ENCODE measurements at places on chromosomes 7 and 10.

DNA sequence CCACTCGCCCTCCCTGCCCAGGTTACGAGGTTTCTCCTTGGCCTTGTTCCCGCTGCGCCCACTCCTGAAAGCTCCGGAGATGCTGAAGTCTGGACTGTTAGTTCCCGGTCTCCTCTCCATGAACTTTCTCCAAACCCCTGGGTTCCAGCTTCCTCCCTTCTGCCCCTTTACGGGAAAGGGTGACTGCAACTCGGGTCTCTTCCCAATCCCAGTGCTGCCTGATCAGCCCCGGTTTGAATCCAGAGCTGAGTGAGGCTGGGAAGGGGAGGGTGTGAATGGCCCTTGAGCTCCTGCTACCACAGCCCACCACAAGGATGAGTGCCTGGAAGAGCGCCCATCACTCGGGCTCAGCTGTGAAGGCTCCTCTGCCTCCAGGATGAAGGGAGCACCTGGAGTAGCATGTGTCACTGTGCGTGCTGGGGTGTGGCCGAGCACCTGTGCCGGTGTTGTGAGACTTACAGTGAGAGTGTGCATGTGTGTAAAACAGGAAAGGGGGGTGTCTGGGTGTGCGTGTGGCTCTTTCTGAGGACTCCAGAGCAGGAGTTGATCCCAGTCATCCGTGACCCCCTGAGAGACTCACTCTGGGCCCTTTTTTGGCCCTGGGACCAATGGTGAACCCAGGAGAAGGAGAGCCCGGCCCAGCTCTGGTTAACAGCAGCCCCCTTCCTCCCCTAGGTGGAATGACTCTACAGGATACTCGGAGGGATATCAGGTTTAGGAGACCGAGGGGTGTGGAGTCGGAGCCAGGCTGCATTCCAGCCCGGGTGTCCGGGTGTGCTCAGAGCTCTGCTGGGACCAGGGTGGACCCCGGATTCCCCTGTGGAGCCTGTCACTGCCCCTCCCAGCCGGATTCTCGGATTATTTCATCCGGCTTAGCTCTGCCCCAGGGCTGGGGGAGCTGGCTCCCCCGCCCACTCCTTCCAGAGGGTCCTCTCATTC, 1.1 kb upstream of the ZNF467 start:
- DNase-seq, result no peak

DNA sequence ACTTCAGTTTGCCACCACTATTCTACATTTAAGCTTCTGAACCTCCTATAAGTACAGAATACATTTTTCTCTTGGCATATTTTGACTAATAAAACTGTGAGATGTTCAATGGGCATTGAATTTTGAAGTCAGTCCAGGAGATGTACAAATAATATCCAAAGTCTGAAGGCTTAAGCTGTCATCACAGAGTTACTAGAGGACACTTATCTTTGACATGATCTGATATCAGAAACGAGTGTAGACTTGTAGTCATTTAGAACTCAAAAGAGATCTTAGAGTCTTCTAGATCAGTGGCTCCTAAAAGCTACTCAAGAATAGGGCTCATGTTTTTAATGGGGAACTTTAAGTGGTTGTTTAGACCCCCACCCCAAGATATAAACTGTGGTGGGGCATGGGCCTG, 160.5 kb downstream of the ARID5B start:
- DNase-seq, result no peak

DNA sequence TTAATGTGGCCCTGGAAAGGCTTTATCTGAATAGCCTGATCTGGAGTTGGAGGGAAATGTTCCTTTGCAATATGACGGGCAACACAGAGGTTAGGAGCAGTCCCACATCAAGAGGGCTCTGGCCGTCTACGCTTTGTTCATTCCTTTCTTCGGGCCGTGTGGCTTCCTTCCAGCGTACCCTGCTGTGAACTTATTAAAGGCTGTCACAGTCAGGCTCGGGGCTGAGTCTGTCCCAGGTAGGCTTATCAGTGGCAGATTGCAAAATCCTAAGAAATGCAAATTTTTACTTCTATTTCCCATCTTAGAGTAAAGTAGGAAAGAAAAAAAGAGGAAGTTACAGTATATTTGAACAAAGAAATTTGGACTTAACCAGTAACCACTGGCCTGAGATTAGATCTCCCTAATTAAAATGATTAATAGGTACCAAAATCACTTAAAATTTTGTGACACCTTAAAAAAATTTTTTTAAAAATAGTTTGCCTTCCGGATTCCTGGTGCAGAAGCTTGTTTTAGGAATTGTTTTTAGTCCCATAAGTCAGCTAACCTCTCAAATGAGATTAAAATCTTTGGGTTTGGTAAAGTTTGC, 453.1 kb upstream of the MKI67 start:
- DNase-seq, result no peak

GRCh38 chr7:141165521-141165920, 91.7 kb downstream of the TMEM178B start:
- DNase-seq, result no peak

DNA sequence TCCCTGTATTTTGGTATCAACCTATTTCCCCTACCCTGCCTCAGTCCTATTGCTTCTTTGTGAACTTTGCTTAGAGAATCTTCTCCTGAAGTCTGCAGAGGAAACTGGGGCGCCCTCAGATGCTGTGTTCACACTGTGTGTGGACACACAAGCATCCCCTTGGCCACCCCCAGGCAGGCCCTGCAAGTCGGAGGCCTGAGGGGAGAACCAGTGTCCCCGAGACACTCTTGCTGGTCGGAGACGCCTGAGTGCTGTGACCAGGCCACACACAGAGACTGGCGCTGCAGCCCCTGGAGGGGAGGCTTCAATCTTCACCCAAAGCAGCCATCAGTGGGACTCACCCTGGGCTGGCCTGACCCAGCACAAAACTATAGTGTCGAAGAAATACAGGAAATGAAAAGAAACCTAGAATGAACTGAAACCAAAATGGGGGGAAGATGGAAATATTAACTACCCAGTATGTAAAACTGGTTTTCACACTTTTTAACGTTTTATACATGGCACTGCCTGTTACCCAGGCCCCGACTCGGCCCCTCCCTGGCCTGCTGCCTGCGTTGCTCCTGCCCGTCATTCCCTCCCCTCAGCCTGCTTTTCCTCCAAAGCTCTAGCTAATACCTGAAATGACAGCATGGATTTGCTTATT, 48.4 kb upstream of the FAM20C start:
- DNase-seq, result no peak

GRCh38 chr7:82507365-82507975, 63.9 kb upstream of the CACNA2D1 start:
- no peak for DNase-seq

GRCh38 chr7:135575296-135575695, 17.6 kb downstream of the NUP205 start:
- DNase-seq, result no peak

DNA sequence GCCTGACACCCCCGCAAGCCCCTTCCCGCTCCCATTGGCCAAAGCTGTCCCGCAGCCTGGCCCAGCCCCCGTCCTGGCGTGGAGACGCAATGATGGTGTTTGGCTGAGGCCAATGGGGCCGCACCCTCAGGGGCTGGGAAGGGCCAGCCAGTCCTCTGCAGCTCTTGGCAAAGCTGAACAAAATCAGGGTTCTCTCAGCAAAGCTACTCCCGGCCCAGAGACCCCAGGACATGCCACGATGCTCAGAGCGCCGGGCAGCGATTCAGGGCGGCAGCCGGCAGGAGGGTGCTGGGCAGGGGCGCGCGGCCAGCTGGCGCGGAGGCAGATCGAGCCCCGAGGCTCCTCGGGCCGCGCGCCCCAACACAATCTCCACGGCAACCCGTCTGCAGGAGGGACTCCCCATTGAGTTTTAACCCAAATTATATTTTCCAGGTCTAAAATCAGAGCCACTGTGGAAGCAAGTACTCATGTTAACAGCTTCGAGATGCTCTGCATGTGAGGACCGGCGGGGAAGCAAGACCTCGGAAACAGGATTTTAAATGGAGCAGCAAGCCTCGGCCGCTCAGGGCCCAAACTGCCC, 8.8 kb upstream of the CNPY1 start:
- no peak for DNase-seq

GRCh38 chr10:12341526-12341925, 7.8 kb upstream of the CAMK1D start:
- DNase-seq, result no peak

DNA sequence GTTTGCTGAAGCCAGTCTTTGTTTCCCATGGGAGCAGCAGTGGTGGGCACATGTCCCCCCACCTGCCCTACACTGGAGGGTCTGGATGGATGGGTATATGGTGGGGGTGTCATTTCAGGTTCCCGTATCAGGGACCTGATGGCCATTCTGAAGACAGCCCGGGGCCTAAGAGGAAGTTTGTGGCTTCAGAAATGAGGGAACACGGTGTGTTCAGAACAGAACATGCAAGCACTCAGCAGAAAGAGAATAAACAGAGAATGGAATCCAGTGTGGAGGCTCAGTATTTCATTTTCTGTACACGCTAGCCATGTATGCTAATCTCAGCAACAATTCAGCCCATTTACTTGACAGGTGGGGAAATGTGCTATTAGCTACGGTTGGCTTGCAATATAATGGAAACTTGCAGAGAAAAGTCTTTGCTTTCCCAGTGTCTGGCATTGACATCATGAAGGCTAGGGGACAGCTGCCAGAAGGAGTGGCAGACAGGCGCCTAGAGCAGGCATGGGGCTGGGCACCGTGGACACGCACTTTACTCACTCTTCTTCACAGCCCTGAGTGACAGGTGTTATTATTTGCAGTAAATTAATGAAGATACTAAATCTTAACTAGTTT, 98.6 kb downstream of the ELMO1 start:
- DNase-seq, result no peak

- DNase-seq, result no peak
Observed at GRCh38 chr7:143892527-143893300, 9.3 kb downstream of the TCAF1 start.

GRCh38 chr7:137703291-137704010, 143.3 kb downstream of the DGKI start:
- DNase-seq, result no peak

DNA sequence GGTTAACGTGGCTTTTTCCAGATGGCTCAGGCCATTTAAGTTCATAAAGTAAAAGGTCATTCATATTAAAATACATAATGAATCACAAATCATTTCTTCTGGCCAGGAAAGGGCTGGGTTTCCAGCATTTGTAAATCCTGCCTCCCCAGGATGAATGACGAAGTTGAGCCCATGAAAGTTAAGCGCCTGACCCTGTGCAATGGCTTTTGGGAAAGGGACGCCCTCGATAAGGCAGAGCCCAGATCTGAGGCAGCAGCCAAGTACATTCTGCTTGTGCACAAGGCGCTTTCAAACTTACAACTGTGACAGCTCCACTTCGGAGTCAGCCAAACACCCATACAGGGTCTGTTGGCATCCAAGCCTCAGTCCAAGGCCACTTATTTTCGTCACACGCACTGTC, 2.8 kb downstream of the GIMAP6 start:
- no peak for DNase-seq

- no peak for DNase-seq
Observed at GRCh38 chr10:24722676-24723385, 856 bp downstream of the ARHGAP21 start.

DNA sequence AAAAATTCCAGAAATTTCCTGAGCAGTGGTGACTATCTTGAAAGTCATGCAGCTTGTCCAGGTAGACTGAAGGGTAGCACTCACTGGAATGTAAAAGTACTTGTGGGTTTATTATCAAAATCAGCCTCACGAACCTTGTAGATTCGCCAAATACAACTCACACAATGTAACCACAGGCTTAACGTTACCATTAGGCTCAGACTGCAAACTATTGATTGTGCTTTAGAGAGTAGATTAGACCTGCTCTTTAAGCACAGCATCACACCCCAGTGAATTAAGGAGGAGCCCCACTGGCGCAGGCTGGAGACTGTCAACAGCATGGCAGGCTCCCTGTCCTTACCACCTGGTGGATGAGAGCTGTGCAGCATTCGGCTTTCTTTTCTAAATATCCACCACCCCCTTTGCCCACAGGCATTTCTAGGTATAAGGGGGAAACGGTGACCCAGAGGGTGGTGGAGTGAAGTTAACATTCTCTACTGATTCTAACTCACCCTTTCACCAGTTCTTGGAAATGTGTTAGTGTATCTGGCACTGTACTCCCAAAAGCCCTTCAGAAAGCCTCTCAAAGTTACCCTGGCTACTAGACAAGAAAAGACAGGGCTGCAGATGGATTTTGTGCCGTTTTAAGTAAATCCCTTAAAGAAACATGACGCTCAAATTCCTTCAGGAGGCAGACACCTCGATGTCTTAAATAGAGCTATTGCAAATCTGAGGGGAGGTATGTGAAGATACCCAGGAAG, 56.6 kb downstream of the GSDME start:
- DNase-seq, result no peak

DNA sequence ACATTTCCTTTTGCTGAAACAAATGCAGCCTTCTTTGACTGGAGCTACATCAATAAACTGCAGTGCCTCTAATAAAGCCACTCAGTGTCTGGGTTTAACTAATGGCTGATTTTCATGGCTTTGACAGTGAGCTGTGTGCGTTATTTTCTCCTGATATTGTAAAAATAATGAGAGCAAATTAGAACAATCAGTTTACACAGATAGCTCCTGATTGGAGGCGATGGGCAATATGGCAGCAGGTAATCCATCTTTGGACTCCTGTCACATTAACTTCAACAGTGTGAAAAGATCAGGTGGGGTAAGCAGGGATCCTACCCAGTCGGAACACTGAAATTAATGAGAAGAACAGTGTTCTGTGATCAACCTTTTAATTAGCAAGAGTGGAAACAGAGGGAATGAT, 100.7 kb downstream of the POLL start:
- DNase-seq, result no peak

GRCh38 chr7:159145490-159145855, 806 bp upstream of the VIPR2 start:
- no peak for DNase-seq

- DNase-seq, result no peak
Observed at GRCh38 chr7:39468808-39469374, 97.3 kb upstream of the YAE1 start.

DNA sequence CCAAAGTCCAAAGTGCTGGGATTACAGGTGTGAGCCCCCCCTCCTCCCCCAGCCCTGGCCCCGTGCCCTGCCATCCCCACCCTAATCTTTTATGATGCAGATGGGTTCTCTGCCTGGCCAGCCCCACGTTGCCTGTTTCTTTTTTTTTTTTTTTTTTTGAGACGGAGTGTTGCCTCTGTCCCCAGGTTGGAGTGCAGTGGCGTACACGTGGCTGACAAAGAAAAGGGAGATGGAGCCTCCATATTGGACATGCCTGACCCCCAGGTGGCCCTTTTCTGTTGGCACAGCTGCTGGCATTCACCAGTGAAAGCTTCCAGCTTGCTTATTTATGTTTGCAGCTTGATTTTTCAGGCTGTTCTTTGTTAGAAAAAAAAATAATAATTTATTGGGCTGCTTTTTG, 235.3 kb downstream of the CCDC3 start:
- DNase-seq, result no peak

DNA sequence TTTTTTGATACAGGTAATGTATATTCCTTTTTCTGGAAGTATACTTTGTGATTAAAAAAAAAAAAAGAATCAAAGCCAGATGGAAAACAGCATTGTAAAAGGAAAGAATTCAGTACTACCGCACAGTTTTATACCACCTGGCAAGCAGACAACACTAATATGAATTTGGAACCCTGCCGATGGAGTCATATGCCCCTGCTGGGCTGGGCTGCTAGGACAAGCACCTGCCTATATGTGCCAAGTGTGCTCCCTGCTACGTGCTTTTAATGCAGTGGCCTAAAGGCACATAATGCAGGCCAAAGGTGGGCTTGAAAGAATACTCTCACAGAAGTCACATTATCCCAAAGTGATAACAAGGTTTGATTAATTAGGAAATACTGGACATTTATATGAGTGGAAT, 29.8 kb upstream of the WAC start:
- DNase-seq, result no peak

GRCh38 chr10:80283536-80284199, 5.8 kb downstream of the MAT1A start:
- no peak for DNase-seq

GRCh38 chr10:1043532-1043995, 5.4 kb downstream of the IDI1 start:
- DNase-seq, result no peak

- no peak for DNase-seq
Observed at GRCh38 chr7:10855583-10855982, 118.1 kb upstream of the PHF14 start.
